ENCODE measurements at places on chromosomes 3 and 15.

- DNase-seq = no peak
Measured at GRCh38 chr3:67083277-67083676, 85.2 kb downstream of the KBTBD8 start.

DNA sequence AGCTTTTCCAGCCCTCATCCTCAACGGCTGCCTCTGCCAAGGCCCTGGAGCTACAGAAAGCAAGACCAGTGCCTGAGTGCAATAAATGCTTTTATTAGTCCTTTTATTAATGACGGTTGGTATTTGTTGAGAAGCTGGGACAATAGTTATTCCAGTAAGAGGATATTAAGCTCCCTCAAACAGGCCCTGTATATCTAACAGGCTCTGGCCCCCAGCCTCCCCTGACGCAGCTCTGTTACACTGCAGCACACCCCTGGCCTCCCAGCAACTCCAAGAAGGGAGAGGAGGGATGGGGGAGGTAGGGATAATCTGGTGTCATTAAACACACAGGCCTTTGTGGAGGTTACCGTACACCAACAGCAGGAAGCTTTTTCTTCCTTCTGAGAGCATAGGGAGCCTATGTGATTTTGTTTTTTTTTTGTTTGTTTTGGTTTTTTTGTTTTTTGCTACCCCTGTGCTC is 30.8 kb upstream of the MAGEF1 start:
- no peak for DNase-seq

- no peak for DNase-seq
Measured at GRCh38 chr3:178284181-178284580, 252.1 kb upstream of the KCNMB2 start.

GRCh38 chr3:75101329-75102147 is 487.1 kb upstream of the CNTN3 start:
- DNase-seq = no peak

GRCh38 chr15:65423976-65424679 is 1.4 kb upstream of the IGDCC4 start:
- no peak for DNase-seq
